Stimulated activated naive CD8-positive, alpha-beta T cell treated with anti-CD3 and anti-CD28 coated beads, Interleukin-15, amount 100 ng/mL, for 72 hours (primary cell): ENCODE measurements at places on chromosomes 3 and 15.

- no peak for DNase-seq
These were observed 6.1 kb downstream of the ZKSCAN7 start for GRCh38 chr3:44561076-44561475.

DNA sequence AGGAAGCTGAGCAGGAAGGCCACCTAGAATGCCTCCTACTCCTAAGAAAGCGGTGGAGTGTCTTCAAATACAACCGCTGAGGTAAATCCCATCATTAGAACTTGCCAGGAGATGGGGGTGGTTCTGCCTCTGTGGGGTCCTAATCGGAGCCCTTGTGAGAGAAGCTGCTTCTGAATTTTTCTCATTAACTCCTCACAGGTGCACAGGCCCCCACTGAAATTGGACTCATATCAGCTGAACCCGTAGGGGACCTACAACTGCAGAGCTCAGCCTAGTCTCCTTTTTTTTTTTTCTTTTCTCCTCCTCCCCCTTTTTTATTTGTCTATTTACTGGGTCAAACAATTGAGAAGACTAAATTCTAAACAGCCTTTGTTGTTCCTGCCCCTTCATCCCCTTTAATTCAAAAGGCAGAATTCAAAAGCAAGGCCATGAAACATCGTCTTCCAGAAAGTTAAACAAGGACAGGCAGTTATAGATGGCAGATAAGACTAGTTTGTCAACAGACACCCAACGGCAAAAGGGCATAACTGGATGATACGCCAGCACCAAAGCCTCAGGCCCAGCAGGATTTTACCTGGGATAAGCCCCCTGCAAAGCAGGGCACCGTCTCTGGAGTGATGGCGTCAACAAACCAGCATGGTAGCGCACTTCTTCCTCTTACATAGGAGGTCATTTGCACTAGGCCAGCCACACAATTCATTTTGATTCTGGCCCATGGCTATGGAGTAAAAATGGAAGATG is 213.7 kb upstream of the HES1 start:
- DNase-seq: no peak

GRCh38 chr3:158127250-158128219 is 17.6 kb downstream of the RSRC1 start:
- DNase-seq: no peak

DNA sequence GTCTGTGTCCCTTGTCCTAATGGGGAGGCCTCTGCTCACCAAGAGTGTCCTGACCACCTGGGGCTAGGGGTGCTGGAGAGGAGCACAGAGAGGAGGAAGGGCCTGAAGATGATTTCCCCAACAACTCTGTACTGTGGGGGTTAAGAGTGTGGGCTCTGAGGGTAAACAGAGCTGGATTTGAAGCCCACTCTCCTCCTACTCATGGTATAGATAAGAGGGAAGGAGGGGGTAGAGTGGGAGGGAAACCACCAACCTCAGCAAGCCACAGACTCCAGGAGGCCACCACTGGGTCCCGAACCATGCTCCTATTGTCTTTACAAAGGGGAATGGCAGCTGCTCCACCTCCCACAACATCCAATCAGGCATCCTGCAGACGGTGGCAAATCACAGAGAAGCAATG is 103.6 kb upstream of the RNU6-1 start:
- DNase-seq: no peak

DNA sequence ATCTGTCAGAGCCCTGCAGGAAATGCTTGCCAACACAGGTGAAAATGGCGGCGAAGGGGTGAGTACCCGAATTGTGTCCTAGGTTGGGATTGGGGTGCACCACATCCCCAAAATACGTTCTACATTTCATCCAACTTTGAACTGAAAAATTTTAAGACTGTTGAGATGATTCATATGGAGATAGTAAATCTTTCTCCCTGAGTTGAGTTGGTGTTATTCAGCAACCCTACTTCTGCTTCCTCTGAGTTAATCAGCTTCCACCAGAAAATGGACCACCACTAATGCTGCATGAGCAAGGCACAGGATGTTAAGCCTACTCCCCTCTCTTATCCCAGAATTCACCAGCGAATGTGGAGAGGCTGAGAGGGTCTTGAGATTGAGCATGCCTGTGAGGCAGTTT is 192.9 kb downstream of the RYR3 start:
- DNase-seq: no peak

DNA sequence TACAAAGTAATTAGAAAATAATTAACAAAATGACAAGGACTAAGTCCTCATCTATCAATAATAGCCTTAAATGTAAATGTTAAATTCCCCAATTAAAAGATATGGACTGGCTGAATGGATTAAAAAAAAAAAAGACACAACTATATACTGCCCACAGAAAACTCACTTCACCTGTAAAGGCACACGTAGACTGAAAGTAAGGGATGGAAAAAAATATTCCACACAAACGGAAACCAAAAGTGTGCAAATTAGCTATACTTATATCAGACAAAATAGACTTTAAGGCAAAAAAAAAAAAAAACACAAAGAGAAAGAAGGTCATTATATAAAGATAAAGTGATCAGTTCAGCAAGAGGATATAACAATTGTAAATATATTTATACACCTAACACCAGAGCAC is 111.4 kb upstream of the ZBED2 start:
- no peak for DNase-seq

GRCh38 chr3:55633333-55633732 is 146.2 kb upstream of the WNT5A start:
- no peak for DNase-seq

DNA sequence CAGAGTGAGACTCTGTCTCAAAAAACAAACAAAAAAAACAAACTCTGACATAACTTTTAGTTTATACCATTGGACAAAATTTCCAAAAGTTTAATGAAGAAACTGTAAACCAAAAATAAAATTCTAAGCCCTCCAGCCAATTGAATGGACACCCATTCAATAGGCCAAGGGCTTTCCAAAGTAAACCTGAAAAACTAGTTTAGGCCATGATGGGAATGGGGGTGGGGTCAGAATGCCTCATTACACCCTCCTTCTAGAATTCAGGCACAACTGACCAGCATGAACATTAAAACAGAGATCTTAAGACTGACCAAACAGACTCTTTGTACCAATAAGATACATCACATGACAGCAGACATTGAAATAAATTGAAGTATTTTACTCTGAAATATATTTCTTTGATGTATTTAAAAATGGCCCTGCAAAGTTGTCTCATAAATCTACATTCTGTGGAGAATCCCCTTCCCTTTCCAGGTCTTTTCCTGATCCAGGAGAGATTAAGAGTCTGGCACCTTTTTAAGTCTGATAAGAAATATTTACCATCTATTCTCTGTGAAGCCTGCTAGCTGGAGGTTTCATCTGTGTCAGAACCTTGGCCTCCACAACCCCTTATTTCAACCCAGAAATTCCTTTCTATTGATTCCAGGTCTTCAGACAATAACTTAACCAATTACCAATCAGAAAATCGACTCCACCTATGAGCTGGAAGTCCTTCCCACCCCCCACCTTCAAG is 15.7 kb downstream of the THOC7 start:
- DNase-seq: no peak

- no peak for DNase-seq
These were observed 1.9 kb downstream of the RUBCN start for GRCh38 chr3:197734667-197735318.

DNA sequence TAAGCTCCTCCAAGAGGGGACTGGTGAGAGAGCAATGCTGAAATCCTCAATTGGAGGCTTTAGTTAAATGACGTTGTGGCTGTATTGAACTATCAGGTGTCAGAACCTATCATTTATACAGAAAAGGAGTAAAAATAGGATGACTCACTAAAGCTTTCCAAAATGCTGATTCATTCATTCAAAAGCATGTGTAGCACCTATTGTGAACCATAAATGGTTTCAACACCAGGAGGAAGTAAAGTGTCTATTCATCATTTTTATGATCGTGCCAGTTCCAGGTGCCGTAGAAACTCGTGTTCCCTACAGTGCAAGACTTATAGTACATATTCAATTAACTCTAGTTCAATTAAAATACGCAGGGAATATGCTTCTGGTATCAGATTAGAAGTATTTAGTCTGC is 66.5 kb upstream of the ARRDC4 start:
- no peak for DNase-seq

GRCh38 chr3:144107923-144108322 is 136.3 kb downstream of the DIPK2A start:
- DNase-seq: no peak

GRCh38 chr3:196555295-196555694 is 13.1 kb downstream of the WDR53 start:
- DNase-seq: no peak

DNA sequence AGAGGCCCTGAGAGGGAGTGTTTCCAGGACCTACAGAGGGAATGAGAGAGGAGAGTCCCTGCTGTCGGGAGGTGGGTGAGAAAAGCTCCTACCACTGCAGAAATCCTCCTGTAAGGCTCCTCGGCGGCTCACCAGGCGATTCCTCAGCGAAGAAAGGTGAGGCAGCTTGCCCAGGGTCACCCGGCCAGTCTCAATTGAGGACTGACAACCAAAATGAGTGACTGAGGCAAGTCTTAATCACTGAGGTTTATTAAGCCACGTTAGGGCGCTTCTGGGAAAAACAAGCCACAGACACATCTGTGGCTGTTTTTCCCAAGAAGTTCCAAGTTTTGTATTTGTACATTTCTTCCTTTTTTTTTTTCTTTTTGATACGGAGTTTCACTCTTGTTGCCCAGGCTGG is 48.5 kb downstream of the ZDHHC19 start:
- no peak for DNase-seq

GRCh38 chr3:69379661-69380060 is 6.2 kb downstream of the FRMD4B start:
- DNase-seq: no peak

DNA sequence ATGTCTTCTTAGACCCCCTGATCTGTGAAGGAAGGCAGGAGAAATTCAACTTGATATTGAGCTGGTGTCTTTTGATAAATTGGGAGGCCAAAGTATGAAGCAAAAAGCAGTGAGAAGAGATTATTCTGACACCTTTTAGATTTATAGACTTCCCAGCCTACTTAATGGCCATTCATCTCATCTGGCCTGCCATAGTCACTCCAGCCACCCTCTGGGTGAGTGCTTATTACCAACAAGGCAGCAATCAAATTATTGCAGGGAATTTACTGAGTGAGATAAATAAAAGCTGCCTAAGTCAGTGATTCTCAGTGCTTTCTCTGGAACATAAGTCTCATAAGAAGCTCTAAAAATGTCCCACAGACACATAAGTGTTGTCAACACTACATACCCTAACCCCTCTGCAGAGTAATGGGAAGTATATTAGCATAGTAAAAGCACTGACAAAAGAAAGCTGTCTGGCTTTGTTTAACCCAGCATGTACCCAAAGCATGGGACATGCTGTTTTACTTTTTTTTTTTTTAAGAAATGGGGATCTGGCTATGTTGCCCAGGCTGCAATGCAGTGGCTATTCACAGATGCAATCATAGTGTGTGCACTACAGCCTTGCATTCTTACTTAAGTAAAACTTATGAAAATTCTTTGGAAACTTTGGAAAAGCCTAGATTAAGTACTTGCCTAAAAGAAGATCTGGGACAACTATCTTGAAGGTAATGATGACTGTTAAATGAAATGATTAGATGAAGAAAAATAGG is 725.3 kb downstream of the TUSC7 start:
- DNase-seq: no peak

DNA sequence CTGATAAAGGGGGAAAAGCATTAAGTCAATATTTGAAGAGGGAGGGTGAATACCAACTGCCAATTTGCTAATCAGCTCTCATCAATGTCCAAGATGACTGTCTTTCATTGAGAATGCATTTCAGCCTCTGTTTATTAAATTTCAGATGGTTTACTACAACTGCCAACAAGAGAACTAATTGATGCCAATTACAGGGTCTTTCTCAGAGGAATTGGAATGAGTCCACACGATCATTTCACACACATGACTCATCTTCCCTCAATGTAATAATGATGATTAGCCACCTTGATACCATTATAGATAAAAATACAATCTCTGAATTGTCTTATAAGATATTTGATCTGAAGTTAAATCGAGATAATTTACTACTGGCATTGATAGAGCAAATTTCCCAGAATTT is 1274.4 kb downstream of the ROBO2 start:
- DNase-seq: no peak
